ENCODE measurements at places on chromosomes 16 and 17.

GRCh38 chr17:17958982-17959381, 13.2 kb downstream of the TOM1L2 start:
- no peak for DNase-seq

- DNase-seq = no peak
These were observed 14.7 kb upstream of the RPTOR start for GRCh38 chr17:80529904-80530292.

DNA sequence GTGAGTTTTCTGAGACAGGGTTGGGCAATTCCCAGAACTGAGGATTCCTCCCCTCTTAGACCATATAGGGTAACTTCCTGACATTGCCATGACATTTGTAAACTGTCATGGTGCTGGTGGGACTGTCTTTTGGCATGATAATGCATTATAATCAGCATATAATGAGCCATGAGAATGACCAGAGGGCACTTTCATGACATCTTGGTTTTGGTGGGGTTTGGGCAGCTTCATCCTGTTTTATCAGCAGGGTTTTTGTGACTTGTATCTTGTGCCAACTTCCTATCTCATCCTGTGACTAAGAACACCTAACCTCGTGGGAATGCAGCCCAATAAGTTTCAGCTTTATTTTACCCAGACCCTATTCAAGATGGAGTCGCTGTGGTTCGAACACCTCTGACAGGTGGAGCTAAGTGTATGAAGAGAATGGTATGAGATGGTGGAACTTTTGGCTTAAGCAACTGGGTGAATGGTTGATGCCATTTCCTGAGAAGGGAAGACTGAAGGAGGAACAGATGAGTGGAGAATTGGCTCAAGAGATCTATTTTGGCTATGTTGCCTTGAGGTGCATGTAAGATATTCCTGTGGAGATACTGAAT, 217.3 kb downstream of the RAB11FIP4 start:
- no peak for DNase-seq

DNA sequence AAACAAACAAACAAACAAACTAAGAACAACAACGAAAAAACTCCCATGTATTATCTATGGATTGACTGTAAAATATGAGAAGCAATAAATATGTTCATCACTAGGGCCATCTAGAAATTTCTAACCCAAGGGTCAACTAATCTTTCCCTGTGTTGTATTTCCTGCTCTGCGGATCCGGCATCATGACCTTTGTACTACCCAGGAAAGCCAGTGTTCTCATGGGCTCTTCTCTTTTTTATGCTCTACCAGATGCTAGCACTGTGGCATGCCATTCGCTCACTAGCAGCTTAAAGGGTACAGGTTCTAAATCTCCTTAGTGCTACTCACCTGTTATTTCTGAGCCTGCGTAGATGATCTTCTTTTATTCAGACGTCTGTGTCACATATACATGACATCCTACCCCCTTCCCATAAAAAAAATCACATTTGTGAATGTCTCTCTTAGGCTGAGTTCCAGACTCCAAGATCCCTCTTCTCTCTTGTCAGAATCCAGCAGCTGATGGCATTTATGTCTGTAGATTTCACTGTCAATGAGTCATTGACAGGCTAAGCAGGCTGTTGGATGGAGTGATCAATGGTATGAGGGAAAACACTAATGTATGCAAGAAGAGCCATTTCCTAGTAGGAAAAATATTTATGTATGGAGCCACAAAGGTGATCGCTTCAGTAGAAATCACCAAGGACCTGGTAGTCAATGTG, 100.0 kb downstream of the WWOX start:
- DNase-seq = no peak

DNA sequence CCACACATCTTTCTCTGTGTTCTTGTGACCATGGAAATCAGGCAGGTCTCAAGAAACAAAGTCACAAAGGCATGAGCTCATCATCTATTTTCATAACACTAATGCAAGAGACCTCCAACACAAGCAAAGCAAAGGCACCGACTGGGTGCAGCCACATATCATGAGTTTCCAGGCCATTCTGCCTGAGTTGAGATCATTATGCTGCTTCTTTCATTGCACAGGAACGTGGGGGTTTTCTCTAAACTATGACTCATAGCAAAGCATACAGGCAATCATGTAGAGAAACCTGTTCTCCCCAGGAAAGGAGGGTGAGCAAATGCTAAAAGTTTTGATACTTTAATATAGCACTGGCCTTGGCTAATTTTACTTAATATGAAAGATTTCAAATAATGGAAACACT, 60.7 kb downstream of the GRIN2A start:
- no peak for DNase-seq

Data from stimulated activated CD4-positive, alpha-beta T cell treated with anti-CD3 and anti-CD28 coated beads, Interleukin-1b, Interleukin-23, amount 100 ng/mL, for 24 hours (primary cell).